Ureter (tissue), 1 donor: ENCODE measurements at places on chromosomes 7 and 10. TPM values are rescaled to one million over a fixed set of nuclear protein-coding genes. Genes with fewer than 3 reads are reported as not detected.

Gene LRMDA
- 23.1 TPM for total RNA-seq

Gene FGL2
- 10.9 TPM for total RNA-seq

DNA sequence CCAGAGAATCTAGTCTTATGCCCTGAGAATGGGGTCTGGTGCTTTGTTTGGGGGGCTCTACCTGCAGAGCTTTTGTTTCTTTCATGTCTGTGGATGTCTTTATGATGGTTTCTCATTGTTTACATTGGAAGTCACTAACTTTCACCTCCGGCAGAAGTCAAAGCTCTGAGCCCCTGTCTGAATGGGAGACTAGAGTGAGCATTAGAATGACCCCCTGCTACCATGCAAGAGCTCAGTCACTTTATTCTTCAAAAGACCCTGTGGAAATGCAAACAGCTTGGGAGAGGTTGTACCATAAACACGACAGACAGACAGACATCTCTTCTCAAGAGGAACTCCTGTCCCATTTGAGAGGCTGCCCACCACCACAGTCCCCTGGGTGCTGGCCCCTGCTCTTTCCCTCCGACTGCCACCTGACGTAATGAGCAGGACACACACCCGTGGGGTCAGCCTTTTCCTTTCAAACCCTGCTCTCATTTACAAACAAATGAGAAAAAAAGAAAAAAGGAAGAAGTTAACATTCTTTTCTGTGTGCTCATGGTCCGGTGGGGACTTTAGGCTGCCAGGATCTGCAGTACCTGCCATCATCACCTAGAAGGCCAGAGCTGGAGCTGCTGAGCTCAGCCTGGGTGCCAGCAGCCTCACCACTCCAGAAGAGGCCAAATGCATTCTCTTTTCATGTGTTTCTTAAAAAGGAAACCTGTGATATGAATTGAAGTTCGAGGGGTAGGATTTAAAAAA lies 91.6 kb downstream of the FZD1 start:
- DNase-seq: no peak

- DNase-seq: no peak
Measured at GRCh38 chr7:77913977-77914607, 115.5 kb downstream of the PHTF2 start.

GRCh38 chr10:78757344-78757925 lies 311.3 kb upstream of the ZMIZ1 start:
- no peak for DNase-seq

DNA sequence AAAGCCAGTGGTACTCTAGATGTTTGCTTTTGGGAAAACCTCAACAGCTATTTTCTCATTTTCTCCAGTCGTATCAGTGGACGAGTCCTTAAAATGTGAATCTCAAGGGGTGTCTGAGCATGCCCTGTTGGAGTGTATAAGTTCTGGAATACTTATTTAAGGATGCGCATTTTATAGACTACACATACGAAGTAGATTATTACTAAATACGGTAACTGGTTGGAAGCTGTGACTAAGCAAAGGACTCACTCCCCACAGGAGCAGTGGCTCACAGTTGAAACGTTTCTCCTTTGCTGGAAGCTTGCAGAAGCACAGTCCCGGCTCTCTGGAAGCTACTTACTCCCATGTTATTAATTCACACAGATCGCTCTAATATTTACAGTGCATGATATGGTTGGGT lies 90.8 kb upstream of the DNAJB6 start:
- no peak for DNase-seq

DNA sequence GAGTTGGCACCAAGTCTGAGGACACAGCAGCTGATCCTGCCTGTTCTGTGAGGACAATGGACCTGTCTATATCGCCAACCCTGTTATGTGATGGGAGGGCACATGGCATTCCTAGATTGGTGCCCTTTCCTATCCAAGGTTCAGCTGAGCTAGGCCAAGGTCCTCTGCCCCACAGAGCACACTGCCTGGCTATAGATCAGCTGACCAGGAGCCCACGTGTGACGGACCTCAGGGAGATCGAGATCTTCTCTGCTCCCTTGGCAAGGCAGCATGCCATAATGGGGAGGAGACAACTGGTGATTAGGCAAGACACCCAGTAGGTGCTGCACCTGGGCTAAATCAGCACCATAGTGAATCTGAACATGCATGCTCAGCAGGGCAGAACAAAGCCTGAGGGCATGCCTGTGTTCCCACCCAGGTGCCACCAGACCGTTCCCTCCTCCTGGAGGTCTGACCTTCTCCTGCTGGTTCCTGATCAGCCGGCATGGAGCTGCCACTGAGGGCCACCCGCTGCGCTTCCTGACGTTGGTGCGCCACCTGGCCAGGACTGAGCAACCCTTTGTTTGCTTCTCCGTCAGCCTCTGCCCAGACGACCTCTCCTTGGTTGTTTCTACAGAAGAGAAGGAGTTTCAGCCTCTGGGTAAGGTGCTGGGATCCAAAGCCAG lies 93.7 kb downstream of the WDFY4 start:
- DNase-seq: no peak

Gene GPNMB
- total RNA-seq: 93.6 TPM

Gene SMC3
- 30.2 TPM for total RNA-seq
